Aorta (tissue), 5 donors: ENCODE measurements at places on chromosomes 3 and 15. TPM values are rescaled to one million over a fixed set of nuclear protein-coding genes. Genes with fewer than 3 reads are reported as not detected.

GRCh38 chr3:38374221-38374620 lies 27.6 kb downstream of the XYLB start:
- H3K36me3 ChIP-seq, result no peaks in the 10 kb centered on the region
- H3K4me3 ChIP-seq, result no peak overlapping the region
- no peaks in the 10 kb centered on the region for H3K4me1 ChIP-seq
- H3K27ac ChIP-seq, result no peak overlapping the region

DNA sequence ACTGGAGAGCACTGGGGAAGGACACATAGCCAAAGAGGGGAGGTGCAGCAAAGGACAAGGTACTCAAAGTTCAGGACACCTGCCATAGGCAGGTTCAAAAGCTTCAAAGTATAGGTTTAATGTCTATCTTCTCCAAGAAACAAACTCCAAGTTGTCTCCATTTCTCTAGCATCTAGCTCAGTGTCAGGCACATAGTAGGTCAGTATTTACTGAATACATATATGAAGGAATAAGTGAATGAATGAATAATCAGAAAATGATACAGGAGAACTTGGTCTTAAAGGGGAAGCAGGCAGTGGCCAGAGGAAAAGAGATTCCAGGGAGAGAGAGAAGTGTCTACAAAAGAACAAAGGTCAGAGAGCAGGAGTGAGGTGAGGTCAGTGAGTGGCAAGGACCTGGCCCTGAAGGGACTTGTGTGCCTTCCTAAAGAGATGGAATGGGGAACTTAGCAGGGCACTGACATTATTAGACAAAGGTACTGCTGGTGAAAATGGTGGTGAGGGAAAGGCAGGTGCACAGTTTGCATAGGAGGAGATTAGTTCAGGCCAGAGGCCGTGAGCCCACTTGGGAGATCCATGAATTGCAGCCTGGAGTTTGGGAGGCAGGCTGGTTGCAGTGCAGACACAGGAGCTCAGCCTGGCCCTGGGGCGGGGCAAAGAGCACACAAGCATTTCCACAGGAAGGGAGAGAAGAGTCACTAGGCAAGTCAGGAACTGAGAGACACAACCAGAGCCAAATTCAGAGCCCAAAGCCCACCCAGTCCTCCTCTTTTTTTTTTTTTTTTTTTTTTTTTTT lies 21.4 kb downstream of the TBC1D2B start:
- no peaks in the 10 kb centered on the region for H3K4me1 ChIP-seq
- DNase-seq, result no peak
- H3K27me3 ChIP-seq, result no peaks in the 10 kb centered on the region

- H3K4me1 ChIP-seq, result peaks cover 12% of the 10 kb centered on the region
- H3K27ac ChIP-seq, result no peak overlapping the region
- H3K36me3 ChIP-seq, result no peaks in the 10 kb centered on the region
- no peaks in the 10 kb centered on the region for H3K27me3 ChIP-seq
- no peak overlapping the region for H3K4me3 ChIP-seq
Measured at GRCh38 chr3:21446945-21447475, 304.0 kb downstream of the ZNF385D start.

DYNLT2B gene
- total RNA-seq, result 5.3 TPM

MUC4 gene
- total RNA-seq, result not detected

DNA sequence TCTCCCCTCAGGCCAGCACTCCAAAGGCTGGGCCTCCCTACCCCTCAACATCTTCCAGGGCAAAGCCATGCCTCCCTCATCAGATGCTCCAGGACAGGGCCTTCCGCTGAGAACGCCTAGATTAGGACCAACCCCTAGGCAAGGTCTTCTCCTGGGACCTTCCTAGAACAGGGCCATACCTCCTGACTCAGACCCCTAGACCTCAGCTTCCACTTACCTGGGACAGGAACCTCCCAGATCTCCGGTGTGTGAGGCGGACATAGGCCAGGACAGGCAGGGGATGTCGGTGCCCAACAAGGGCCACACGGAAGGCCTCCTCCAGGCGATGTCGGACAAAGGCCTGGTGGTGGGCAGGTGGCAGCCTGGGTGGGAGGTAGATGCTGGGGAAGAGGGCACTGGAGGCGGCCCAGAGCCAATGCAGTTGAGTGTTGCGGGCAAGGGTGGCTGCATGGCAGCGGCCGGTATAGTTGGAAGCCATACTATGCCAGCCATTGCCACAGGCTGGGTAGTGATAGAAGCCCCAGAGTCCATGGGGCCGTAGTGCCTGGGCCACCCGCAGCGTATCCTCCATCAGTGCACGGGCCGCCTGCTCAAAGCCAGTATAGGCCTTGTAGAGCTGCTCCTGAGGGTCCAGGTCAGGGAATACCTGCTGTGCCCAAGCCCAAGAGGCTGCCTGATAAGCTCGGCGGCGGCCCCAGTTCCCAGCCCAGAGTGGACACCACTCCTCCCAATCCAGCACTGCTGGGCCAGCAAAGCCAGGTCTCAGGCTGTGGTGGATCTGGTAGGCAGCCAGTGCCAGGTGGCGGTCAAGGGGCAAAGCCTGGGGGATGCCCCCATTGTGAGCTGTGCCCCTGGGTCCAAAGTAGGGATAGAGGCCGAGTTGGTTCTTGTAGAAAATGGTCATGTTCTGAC lies 2.5 kb upstream of the IFRD2 start:
- H3K27me3 ChIP-seq, result no peaks in the 10 kb centered on the region
- no peak overlapping the region for H3K27ac ChIP-seq
- no peaks in the 10 kb centered on the region for H3K36me3 ChIP-seq
- no peaks in the 10 kb centered on the region for H3K4me1 ChIP-seq
- DNase-seq, result no peak

ZBBX gene
- total RNA-seq, result not detected

DNA sequence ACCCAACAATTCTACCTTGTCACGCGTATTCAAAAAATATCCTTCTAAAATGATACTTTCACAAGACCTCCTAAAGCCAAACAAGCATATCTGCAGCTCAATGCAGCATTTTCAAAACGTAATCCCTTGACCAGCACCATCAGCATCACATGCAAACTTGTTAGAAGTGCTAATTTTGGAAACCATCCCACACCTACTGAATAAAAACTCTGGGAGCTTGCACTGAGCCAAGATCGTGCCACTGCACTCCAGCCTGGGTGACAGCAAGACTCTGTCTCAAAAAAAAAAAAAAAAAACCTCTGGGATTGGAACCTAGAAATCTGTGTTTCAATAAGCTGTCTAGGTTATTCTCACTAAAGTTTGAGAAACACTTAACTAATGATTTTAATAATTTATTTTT lies 223.3 kb upstream of the CCDC54 start:
- H3K36me3 ChIP-seq, result no peaks in the 10 kb centered on the region
- no peak overlapping the region for H3K27ac ChIP-seq
- no peak overlapping the region for H3K4me3 ChIP-seq
- no peaks in the 10 kb centered on the region for H3K27me3 ChIP-seq

GRCh38 chr3:184788751-184789150 lies 23.2 kb upstream of the VPS8 start:
- peak; percentile 9 for DNase-seq
- no peak overlapping the region for H3K4me3 ChIP-seq
- no peaks in the 10 kb centered on the region for H3K27me3 ChIP-seq
- no peaks in the 10 kb centered on the region for H3K4me1 ChIP-seq
- H3K36me3 ChIP-seq, result no peaks in the 10 kb centered on the region

DNA sequence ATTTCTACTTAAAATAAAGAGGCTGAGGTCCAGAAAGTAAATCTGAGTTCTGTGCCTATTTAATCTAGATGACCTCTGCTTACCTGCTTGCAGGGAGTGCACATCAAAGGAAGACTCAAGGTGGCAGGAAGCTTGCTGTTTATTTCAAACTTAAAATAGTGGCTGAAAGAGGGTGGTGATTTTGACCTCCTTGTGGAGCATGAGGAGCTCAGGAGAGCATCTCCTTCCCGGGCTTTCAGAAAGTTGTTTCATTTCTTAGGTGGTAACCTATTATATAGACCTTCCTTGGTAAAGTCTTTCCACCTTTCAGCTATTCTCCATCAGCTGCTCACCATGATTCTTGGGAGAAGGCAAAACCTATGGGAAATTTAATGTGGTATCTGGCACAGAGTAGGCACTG lies 494 bp downstream of the GCSAM start:
- no peaks in the 10 kb centered on the region for H3K4me1 ChIP-seq
- peaks cover 2% of the 10 kb centered on the region for H3K36me3 ChIP-seq
- H3K4me3 ChIP-seq, result no peak overlapping the region
- no peaks in the 10 kb centered on the region for H3K27me3 ChIP-seq

SCAANT1 gene
- total RNA-seq, result not detected

GRAMD2A gene
- total RNA-seq, result 0.91 TPM

GOLGA6B gene
- not detected for total RNA-seq

- peak; percentile 82 for DNase-seq
- H3K27me3 ChIP-seq, result no peaks in the 10 kb centered on the region
- no peak overlapping the region for H3K4me3 ChIP-seq
- H3K36me3 ChIP-seq, result no peaks in the 10 kb centered on the region
- H3K27ac ChIP-seq, result peak overlapping the region; percentile 52
- H3K4me1 ChIP-seq, result no peaks in the 10 kb centered on the region
Measured at GRCh38 chr15:71752604-71753289, 57.6 kb upstream of the NR2E3 start.

DNA sequence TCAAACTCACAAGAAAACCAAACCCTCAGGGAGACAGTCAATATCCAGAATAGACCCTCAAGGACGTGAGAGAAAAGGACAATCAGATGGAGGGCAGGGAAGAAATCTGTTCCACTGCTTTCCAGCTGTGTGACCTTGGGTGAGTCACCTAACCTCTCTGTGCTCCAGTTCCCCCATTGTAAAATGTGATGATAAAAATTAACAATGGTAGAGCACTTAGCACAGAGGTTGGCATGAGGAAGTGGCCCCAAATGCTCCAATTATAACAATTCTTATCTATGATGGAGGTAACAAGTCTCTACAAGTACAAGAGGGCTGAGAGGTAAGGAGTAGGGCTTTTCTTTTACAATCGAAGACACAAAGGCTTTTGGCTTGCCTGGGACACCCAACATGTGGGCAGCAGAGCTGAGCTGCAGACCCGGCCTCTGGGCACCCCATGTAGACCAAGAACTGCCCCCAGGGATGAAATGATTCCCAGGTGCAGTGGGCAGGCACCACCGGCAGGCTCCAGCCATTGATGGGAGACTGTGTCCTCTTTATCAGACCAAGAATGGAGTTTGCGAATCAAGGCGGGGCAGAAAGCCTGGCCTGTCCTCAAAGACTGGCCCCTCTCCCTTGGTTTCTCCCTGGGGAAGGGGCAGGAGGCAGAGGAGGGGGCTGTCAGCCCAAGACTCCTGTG lies 22.0 kb downstream of the WNT7A start:
- DNase-seq, result no peak
- no peaks in the 10 kb centered on the region for H3K36me3 ChIP-seq
- H3K27ac ChIP-seq, result no peak overlapping the region
- H3K4me3 ChIP-seq, result no peak overlapping the region

STAB1 gene
- total RNA-seq, result 651 TPM

DNA sequence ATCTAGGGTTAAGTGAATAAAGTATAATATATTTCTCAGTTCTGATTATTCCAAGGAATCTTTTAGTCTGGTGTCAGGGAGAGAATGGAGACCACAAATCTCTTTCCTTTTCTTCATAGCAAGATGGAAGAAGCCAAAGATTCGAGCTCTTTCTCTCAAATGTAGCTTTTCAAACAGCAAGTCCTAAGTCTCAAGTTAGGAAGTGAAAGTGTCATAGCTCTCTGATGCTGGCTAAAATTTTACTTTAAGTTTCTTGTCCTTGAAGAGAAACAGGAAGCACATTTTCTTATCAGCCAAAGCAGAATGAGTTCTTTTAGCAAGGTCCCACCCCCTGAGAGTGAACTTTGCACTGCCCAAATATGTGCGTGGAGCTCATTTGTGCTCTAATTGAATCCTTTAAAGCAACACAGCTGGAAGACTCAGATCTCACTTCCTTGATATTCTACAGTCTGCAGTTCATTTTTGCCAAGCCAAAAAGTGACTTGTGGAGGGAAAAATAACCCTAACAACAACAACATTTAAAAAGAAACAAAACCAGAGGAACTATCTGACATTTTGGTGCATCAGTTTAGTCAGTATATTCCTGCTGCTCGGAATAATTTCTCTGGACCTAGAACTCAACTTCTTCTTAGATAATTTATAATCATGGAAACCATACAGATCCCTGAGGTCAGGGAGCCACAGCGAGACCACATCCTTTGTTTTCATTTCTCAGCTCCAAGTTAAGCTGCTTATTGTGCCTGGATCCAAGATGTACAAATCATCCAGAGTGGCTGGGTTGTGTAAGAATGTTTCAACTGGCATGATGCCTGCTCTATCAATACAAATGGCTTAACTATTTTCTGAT lies 238.7 kb upstream of the P2RY1 start:
- no peaks in the 10 kb centered on the region for H3K36me3 ChIP-seq
- H3K4me3 ChIP-seq, result no peak overlapping the region
- DNase-seq, result no peak
- peak overlapping the region; percentile 67 for H3K27ac ChIP-seq
- H3K4me1 ChIP-seq, result peaks cover 4% of the 10 kb centered on the region

DNA sequence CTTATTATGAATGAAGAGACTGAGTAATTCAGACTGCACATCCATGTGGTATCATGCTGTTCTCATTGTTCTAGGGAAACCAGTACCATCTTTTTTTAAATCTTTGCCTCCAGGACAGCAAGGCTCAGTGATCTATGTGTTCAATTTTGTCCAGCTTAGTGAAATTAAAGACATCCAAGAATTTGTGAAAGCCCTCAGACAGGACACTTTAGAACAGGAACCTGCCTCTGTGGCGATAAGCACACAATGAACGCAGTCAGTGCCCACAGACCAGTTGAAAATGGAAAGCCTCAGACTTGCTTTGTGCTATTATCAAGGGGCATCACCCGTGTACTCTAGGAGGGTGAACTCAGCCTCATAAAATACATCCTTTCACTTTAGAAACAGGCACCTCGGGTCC lies 20.1 kb downstream of the EID1 start:
- no peaks in the 10 kb centered on the region for H3K27me3 ChIP-seq
- DNase-seq, result no peak

CRELD1 gene
- 44.3 TPM for total RNA-seq

GRCh38 chr3:4083225-4084015 lies 219.7 kb upstream of the SETMAR start:
- no peak overlapping the region for H3K4me3 ChIP-seq
- no peak for DNase-seq
- no peaks in the 10 kb centered on the region for H3K4me1 ChIP-seq
- H3K27ac ChIP-seq, result no peak overlapping the region
- H3K27me3 ChIP-seq, result no peaks in the 10 kb centered on the region

DNA sequence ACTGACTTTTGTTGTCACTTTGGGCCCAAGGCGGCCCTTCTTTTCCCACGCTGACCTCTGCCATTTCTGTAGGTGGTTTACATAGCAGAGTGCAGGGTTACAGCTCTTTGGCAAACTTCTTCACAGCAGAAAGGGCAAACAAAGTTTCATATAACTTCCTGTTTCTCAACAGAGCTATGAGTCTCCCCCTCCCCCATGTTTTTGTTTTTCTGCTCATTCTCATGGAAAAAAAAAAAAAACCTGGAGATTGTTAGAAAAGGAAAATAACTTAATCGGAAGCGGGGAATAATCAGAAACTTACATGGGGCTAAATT lies 342.0 kb upstream of the NR2F2 start:
- no peak for DNase-seq
- H3K27ac ChIP-seq, result no peak overlapping the region
- no peaks in the 10 kb centered on the region for H3K27me3 ChIP-seq

DNA sequence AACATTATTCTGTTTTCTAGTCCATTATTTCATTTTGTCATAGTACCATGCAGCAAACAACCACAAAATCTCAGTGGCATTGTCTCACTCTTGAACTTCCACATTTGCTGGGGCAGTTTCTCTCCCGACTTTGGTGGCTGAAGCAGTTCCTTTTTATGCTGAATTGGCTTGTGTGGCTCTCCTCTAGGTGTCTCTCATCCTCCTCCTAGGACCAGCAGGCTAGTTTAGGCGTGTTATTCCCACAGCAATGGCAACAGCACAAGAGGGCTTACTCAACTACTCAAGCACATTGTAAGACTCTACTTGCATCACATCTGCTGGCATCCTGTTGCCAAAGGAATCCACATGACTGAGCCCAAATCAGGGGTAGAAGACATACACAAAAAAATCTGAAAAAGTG lies 201.8 kb upstream of the KCNH8 start:
- no peak overlapping the region for H3K27ac ChIP-seq
- H3K36me3 ChIP-seq, result no peaks in the 10 kb centered on the region
- no peak overlapping the region for H3K4me3 ChIP-seq
- no peaks in the 10 kb centered on the region for H3K4me1 ChIP-seq
- H3K27me3 ChIP-seq, result no peaks in the 10 kb centered on the region
